Hematopoietic multipotent progenitor cell treated with erythropoietin and hydrocortisone succinate and interleukin-3 and kit ligand, for 4 days (in vitro differentiated cells): ENCODE measurements at places on chromosomes 6 and 20.

DNA sequence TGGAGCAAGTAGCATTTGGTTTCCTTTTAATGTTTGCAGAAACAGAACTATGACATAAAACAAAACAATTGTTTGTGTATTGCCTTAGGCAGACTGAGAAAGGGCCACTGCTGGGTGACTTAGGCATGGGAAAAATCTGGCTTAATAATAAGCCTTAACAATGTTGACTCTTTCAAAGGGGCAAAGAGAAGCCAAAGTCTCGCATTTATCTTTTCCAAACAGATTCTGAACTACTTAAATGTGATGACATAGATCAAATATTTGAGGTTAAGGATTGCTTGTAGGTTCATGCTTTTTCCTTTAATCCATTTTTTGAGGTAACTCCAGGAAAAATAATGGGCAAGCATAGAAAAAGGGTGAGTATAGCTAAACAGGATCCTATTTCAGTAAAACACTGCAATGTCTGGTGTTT, 39.6 kb downstream of the ADAT2 start:
- DNase-seq: no peak

- no peak for DNase-seq
Measured at GRCh38 chr6:137900815-137901214, 33.8 kb downstream of the TNFAIP3 start.

- DNase-seq: no peak
Measured at GRCh38 chr20:37226889-37227288, 34.7 kb downstream of the GHRH start.

GRCh38 chr6:154874773-154875592, 120.1 kb upstream of the TIAM2 start:
- no peak for DNase-seq
